Activated naive CD4-positive, alpha-beta T cell (primary cell): ENCODE measurements at places on chromosomes 7 and 10.

- DNase-seq, result no peak
Measured at GRCh38 chr7:151246851-151247580, 1.5 kb downstream of the SMARCD3 start.

GRCh38 chr10:86247588-86247987, 119.0 kb downstream of the GRID1 start:
- no peak for DNase-seq

GRCh38 chr7:23472046-23472445, 1.8 kb upstream of the IGF2BP3 start:
- DNase-seq, result no peak

DNA sequence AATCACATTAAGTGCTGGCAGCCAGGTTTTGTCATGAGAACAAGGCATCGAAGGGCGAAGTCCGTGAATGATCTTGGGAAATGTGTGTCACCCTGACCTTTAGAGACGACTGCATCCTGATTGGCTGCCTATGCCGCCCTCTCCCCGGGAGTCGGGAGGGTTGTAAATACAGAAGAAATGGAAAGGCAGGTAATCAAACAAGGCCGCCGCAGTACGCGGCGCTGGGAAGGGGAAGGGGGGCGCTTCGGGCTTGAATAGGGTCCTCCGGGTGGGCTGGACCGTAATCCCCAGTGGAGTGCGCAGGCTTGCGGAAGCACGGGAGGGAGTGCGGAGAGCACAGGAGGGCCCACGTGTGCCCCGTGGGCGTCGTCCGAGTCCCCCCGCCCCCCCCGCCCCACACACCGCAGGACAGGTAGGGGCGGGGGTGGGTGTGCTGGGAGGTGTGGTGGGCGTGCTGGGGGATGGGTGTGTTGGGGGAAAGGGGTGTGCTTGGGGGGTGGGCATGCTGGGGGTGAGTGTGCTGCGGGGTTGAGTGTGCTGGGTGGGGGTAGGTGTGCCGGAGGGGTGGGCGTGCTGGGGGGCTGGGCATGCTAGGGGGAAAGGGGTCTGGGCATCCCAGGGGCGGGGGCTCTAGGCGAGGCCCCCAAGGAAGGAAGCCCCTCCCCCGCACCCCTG, 169.4 kb downstream of the ARHGAP12 start:
- DNase-seq, result no peak

DNA sequence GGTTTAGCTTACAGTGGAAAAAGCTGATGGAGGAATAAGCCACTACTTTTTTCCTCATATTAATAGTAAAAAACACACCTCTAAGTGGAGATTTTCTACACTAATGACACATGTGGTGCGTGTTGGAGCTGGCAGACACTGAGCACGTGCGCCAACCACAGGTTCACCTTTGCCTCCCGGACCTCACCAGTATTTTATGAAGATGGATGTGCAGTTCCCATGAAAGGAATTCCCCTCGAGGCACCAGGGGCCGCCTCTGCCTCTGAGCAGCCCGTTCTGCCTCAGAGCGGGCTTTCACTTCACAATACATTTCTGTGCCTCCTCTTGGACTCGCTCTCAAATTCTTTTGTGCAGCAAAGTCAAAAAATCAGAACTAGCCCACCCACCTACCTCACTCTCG, 477.5 kb upstream of the ADARB2 start:
- no peak for DNase-seq

GRCh38 chr7:157429001-157429679, 92.3 kb downstream of the DNAJB6 start:
- no peak for DNase-seq

- no peak for DNase-seq
Measured at GRCh38 chr10:124741922-124742412, 2.2 kb downstream of the FAM53B start.

DNA sequence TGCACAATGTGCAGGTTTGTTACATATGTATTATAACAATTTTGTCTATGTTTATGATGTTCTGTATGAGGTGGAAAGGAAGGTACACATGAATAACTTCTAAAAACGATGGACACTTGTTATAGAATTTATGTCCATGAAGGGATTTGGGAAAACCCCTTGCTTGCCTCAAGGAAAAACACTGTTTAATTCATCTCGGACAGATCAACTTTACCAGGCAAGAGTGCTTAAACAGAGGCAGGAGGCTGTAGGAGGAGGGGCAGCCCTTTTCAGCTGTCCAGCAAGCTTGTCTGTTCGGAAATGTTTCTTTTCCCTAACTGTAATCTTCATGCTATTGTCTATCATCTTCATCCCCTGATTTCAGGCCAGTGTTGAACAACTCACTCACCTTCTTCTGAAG, 200.9 kb downstream of the CDC14C start:
- no peak for DNase-seq

GRCh38 chr7:1761097-1761496, 91.0 kb downstream of the ELFN1 start:
- no peak for DNase-seq

DNA sequence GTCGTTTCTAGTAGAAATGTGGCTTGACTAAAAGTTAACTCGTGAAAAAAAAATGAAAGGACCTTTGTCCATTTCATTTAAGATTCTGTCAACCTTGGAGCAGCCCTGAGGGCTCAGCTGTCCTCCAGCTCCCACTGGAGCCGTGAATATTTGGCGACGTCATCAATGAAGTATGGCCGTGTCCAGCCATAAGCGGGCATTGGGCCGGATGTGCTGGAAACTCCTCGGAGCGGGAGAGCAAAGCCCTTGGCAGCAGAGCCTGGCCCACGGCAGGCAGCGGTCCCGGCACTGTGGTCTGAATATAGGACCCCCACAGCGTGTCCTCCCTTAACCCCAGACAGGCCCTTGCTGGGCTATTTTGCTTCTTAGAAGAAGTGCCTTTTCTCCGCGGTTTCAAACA, 50.0 kb downstream of the JAKMIP3 start:
- no peak for DNase-seq

- DNase-seq, result no peak
Measured at GRCh38 chr7:134293002-134293740, 23.6 kb downstream of the SLC35B4 start.

DNA sequence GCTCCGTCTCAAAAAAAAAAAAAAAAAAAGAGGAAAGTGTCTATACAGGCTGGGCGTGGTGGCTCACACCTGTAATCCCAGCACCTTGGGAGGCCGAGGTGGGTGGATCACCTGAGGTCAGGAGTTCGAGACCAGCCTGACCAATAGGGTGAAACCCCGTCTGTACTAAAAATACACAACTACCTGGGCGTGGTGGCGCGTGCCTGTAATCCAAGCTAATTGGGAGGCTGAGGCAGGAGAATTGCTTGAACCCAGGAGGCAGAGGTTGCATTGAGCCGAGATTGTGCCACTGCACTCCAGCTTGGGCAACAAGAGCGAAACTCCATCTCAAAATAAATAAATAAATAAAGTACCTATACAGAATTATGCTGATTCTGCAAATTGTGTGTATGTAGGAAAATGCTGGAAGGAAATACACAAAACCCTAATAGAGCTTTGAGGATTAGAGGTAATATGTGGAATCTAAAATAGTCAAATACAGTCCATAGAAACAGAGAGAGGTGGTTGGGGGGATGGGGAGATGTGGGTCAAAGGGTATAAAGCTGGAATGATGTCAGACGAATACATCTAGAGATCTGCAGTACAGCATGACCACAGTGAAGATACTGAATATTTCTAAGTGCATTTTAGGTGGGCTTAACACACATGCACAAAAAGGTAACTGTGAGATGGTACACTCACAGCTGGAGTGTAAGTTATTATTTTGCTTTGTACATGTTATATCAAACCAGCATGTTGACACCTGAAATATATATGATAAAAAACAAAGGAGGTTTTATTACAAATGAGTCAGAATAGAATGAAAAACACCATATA, 174.5 kb upstream of the KLF14 start:
- no peak for DNase-seq

GRCh38 chr7:59079-60016, 133.0 kb upstream of the FAM20C start:
- DNase-seq, result no peak

GRCh38 chr10:11294831-11295450, 277.3 kb downstream of the CELF2 start:
- DNase-seq, result no peak

DNA sequence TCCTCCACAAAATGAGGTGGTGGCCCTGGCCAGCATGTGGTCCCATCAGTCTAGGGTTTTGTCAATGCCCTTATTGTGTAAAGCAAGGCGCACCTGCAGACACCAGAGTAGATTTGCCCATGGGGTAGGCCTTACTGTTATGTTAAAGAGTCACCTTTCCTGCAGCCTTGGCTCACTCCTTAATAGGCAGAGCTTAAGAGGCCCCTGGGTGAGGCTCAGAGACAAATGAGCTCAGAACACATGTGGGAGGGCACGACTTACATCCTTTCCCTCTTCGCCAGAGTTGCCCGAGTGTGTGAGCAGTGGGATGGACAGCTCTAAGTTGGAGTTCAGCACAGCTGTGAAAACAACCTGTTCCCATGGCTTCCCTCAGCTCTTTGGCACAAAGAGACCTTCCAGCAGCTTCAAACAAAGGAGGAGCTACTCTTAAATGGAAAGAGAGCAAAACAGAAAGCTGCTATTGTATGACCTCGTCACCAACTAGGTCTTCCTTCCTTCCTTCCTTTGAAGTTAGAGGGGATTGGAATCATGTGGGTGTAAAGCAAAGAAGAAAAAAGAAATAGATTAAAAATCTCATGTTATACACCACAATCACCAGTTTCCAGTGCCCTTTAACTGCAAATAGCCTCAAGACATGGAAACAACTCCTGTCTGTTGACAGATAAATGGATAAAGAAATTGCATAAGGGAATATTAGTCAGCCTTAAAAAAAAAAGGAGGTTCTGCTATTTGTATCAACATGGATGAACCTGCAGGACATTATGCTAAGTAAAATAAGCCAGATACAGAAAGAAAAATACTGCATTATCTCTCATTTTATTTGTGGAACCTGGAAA, 11.9 kb upstream of the XPNPEP1 start:
- DNase-seq, result no peak

DNA sequence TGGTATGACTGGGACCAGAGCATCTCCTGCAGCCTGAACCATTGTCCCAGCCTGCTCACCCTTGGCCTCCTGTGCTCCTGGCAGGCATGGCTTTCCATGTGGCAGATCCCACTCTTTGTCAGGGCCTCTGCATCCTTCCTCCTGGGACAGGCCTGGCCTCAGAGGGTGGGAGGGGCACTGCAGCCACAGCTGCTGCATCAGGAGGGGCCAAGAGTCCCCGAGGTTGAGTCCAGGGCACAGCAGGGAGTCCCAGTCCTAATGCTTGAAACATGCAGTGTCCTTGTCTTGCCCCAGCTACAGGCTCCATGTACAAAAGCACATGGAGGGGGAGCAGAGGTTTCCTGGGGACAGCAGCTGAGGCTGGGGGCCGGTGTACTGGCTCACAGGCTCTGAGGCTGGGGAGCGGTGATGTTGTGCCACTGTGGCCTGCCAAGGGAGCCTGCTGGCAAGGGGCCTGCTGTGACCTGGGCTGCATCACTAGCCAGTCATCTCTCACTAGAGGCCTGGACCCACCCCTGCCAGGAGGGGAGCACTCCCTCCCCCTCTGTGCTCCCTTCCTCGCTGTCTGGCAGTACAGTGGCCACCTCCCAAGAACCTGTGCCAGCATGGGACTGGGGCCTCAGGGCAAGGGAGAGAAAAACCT, 144.8 kb downstream of the ZNF248 start:
- DNase-seq, result no peak

DNA sequence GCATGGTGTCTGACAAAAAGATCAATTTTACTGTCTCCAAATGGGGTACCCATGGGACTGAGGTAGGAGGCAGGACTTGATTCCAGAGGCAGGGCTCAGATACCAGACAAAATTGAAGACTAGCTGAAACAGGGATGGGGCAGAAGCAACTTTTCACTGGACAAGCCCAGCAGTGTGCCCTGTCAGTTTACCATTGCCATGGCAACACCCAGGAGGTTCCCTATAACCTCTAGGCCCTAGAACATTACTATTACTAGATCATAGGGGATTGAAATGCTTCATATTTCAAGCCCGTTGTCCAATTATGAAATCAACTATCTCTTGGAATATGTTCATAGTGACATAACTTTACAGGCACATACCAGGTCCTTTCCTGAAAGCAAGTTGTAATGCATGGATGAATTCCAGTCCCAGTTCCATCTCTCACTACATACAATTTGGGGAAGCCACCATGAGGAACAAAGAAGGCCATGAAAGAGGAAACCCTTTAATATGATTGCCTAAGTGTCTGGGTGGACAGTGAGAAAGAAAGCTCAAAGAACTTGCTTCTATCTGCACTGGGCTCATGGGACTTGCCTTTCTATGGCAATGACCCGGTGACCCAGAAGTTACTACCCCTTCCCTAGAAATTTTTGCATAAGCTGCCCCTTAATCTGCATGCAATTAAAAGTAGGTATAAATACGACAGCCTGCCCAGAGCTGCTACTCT, 557.9 kb downstream of the KCNMA1 start:
- DNase-seq, result no peak

- DNase-seq, result no peak
Measured at GRCh38 chr7:37142958-37143357, 305.7 kb downstream of the ELMO1 start.

DNA sequence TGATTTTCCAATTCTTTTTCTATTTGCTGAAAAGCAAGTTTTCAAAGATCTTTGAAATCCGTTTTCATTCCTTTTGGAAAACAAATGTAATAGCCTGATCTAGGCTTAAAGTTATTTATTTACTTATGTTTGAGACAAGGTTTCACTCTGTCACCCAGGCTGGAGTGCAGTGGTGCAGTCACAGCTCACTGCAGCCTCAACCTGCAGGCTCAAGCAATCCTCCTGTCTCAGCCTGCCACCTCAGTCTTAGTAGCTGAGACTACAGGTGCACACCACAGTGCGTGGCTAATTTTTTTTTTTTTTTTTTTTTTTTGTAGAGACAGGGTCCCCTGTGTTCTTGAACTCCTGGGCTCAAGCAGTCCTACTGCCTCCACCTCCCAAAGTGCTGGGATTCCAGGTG, 4.6 kb downstream of the ST7 start:
- no peak for DNase-seq

- DNase-seq, result no peak
Measured at GRCh38 chr7:67618556-67619162, 622.0 kb downstream of the TYW1 start.

DNA sequence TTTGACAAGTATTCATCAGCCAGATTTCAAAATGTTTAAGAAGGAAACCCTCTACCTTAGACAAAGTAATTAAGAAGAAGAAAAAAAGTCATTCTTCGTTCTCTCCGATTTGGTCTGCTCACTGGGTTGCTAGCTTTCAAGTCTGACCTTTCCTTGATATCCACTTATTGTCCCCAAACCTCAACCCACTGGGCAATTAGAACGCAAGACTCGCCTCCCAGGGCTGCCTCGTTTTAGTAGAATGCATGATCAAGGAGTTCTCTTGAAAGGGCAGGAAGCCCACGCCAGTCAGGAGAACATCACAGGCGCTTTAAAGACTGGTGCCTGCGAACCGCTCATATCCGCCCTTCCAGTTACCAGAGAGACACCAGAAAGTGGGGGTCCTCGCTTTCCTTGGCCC, 637.7 kb downstream of the PARD3 start:
- DNase-seq, result no peak

- no peak for DNase-seq
Measured at GRCh38 chr7:27212497-27213432, 12.9 kb upstream of the HOXA13 start.

DNA sequence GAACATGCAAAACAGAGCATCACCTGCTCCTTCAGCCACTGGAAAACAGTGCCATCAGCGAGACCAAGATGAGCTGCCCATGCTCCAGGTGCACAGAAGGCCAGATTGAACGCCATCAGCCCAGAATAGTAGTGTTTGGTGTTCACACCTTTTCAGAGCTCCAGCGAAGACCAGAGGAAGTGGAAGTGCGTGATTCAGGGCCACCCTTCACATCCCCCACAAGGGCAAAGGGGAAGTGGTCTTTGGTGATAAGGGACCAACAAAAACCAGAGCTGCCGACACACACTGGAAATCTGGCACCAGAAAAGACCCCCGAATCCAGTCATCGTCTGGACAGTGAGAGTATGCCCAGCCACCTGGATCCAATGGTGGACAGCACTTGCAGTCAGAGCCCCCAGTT, 29.5 kb upstream of the TMEM72 start:
- no peak for DNase-seq
